ENCODE measurements at places on chromosomes 1 and 21.

- DNase-seq = no peak
Observed at GRCh38 chr1:208641579-208642280, 397.5 kb upstream of the PLXNA2 start.

GRCh38 chr1:246680696-246681130 lies 43.5 kb upstream of the SCCPDH start:
- no peak for DNase-seq

GRCh38 chr1:170407581-170407980 lies 124.4 kb upstream of the GORAB start:
- DNase-seq = no peak

DNA sequence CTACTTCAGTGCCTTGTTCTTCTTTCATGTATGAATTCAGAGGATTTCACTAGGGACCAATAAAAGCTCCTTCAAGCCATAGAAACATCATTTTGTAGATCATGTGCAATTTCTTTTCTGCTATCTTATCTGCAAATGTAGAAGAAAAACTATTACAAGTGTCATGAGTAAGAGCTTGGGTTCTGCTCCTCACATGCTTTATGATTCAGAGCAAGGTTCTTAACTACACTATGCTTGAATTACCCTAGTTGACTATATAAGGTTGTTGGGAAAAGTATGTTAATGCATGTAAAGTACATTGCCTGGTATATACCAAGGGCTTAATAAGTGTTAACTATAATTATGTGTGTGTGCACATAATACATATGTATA lies 91.4 kb upstream of the S1PR1 start:
- DNase-seq = no peak

- no peak for DNase-seq
Observed at GRCh38 chr1:46076343-46076742, 56.1 kb downstream of the PIK3R3 start.

- DNase-seq = no peak
Observed at GRCh38 chr1:81111818-81112217, 688.9 kb upstream of the ADGRL2 start.

DNA sequence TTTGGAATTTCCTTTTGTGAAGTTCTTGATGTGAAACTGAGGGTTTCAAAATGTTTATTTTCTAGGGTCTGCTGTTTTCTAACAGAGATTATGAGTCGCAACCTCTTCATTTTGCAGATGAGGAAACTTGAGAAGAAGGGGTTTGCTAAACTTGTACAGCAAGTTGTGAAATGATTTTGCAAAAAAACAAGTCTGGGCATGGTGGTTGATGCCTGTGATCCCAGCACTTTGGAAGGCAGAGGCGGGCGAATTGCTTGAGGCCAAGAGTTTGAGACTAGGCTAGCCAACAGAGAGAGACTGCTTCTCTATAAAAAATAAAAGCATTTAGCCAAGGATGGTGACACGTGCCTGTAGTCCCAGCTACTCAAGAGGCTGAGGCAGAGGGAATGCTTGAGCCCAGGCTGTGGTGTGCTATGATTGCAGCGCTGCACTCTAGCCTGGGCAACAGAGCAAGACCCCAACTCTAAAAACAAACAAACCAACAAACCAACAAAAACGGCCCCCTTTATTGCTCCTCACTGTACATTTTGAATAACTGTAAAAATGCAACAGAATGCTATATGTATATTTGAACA lies 9.9 kb downstream of the TRIM67 start:
- DNase-seq = no peak

GRCh38 chr1:221527302-221527701 lies 214.6 kb downstream of the DUSP10 start:
- DNase-seq = no peak

DNA sequence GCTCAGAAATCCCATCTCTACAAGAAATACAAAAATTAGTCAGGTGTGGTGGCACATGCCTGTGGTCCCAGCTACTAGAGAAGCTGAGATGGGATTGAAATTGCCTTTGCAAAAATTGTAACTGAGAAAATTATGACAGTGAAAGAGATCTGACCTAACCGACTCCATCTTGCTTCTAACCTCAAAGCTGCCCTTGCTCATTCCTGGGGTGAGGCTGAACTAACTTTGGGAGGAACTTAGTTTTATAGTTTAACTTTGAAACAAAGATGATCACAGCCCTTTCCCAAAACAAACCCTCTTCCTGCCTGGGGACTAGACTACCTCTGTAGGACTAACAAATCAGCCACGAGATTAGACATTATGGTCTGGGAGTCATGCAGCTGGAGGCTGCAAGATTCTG lies 33.8 kb upstream of the ERO1B start:
- no peak for DNase-seq

DNA sequence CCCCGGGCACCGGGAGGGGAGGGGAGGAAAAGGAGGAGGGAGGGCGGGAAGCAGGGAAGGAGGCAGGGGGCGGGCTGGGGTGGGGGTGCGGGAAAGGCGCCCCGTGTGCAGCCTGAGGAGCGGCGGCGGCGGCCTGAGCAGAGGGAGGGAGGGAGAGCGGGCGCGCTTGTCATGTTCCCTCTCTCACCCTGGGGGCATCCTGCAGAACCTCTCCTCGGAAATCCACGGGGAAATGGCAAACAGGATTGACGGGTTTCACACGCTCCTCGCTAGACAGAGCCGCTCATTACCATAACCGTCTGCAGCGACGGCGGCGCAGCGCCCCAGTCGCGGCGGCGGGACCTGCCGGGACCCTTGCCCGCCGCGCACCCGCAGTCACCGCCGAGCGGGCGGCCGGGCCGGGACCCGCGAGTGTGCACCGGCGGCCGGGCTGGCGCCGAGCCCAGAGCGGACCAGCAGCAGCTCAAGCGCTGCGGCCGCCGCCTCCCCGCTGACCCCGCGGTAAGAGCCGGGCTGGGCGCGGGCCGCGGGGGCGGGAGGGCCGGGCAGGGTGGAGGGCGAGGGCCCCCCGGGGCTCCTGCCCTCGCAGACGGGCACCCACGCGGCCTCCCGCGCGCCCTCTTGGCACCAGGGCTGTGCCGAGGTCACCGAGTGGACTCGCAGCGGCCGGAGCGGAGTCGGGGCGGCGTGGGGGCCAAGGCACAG lies at the start of gene SERTAD4:
SERTAD4 (plus strand) TSS at position 286 of the 705 bp plus-strand sequence. CDS start 5,165 bp downstream, outside the sequence.
- DNase-seq = no peak

DNA sequence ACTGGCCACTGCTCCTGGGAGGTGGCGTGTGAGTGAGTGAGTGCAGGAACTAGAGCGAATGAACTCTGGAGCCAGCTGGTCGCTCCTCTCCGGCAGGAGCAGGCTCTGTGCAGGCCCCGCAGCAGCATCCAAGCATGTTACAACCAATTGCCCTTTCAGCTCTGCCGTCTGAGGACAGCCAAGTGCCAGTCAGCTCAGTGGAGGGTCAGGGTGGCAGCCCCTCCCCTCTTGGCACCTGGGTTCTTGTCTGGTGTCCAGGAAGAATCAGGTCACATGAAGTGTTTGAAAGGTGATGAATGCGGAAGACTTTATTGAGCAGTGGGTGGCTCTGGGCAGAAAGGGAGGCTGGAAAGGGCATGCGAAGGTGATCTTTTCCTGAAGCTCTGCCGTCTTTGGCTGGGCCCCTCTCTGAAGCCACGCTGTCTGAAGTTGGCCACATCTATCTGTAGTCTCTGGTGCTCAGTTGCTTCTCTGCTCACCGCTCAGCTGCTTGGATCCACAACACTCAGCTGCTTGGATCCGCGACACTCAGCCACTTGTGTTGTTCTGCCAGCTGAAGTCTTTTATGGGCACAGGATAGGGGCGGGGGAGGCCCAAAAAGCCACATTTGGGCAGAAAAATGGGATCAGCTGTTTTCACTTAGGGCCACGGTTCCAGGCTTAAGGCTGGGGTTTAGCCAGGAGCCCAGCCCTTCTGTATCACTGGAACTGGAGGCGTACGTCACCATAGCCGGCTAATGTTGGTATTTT lies 139.8 kb downstream of the ADSS2 start:
- no peak for DNase-seq

- DNase-seq = no peak
Observed at GRCh38 chr21:46361935-46362334, 38.0 kb downstream of the PCNT start.

GRCh38 chr1:42231253-42231652 lies 66.7 kb upstream of the GUCA2A start:
- no peak for DNase-seq

DNA sequence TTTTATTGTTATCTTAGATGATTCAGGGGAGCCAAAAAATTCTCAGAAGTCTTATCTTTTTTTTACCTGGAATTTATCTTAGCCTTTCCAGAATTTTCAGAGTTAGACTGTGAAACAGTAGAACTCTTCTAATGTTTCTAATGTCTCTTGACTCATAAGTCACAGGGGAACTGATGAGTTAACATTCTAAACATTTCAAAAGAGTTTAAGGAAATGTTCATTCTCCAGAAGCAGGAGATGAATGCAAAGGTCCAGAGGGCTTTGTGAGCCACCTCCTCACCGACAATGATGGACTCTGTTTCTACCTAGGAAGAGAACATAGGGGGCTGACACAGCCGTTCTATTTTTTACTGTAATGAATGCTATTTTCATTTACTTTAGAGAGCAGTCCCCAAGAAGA lies 157.5 kb downstream of the BRINP2 start:
- no peak for DNase-seq

DNA sequence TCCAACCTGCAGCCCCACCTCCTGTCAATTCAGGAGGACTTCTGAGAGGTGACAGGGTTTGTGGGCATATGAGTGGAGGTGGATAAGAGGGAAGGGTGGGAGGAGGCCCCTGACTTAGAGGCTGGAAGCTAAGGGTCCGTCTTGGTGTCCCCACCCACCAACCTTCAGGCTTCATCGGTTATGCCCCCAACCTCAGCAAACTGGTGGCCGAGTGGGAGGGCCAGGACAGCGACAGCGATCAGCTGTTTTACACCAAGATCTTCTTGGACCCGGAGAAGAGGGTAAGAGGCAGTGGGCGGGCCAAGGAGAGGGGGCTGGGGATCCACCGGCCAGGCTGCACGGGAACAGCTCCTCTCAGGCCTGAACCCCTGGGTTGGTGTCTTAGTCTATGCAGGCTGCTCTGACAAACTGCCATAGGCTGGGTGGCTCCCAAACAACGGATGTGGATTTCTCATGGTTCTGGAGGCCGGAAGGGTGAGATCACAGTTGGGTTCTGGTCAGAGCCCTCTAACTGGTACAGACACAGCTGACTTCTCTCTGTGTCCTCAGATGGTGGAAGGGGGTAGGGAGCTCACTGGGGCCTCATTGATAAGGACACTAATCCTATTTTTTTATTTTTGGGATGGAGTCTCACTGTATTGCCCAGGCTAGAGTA lies 18.1 kb downstream of the PLOD1 start:
- no peak for DNase-seq

DNA sequence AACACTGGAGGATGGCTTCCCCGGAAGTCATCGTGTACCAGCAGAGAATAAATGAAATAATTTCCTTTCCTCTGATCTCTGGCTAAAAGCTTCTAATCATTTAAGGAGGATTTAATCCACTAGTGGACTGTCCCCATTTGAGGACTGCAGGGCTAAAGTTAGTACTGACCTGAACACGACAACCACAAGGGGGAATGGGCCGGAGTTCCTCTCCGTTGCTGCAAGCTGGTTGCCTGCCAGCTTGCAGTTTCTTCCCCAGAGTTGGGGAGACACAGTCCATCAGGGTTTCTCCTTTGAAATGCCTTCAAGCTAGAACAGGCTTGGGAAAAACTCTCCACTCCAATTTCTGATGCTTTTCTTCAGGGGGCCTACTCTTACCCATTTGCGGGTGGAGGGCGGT lies 35.5 kb upstream of the NPL start:
- no peak for DNase-seq

DNA sequence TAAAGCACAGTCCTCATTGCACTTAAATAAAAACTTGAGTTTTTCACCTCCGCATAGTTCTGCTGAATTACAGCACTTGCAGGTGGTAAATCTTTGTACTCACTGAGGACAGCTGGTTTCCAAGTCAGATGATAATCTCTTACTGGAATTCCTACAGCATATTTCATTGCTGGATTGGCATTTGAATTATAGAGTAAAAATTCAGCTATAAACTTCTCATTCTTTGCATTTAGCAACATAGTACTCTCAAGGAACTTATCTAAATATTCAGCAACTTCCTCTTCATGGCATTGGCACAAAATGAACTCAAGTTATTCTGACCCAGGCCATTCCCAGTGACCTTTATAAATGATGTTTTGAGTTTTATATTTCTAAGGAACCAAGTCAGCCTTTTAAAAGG lies 23.4 kb downstream of the GORAB start:
- DNase-seq = no peak

DNA sequence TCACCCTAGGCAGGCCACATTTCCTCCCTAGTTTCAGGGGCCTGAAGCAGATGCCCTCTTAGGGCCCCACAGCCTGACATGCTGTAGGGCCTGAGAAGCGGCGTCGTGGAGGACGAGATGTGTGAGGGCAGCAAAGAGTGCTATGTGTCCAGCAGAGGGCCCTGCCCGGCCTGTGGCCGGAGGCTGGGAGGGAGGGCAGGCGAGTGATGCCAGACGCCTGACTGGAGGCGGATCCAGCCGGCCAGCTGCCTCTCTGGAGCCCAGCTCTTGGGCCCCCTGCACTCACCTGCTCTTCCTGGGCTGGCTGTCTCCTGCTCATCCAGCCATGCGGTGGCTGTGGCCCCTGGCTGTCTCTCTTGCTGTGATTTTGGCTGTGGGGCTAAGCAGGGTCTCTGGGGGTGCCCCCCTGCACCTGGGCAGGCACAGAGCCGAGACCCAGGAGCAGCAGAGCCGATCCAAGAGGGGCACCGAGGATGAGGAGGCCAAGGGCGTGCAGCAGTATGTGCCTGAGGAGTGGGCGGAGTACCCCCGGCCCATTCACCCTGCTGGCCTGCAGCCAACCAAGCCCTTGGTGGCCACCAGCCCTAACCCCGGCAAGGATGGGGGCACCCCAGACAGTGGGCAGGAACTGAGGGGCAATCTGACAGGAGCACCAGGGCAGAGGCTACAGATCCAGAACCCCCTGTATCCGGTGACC lies at the start of gene GPR37L1:
GPR37L1 (plus strand) TSS at position 279 of the 697 bp plus-strand sequence; CDS start at position 326, 47 bp downstream.
- no peak for DNase-seq
